ENCODE measurements at places on chromosomes 2 and 18.

DNA sequence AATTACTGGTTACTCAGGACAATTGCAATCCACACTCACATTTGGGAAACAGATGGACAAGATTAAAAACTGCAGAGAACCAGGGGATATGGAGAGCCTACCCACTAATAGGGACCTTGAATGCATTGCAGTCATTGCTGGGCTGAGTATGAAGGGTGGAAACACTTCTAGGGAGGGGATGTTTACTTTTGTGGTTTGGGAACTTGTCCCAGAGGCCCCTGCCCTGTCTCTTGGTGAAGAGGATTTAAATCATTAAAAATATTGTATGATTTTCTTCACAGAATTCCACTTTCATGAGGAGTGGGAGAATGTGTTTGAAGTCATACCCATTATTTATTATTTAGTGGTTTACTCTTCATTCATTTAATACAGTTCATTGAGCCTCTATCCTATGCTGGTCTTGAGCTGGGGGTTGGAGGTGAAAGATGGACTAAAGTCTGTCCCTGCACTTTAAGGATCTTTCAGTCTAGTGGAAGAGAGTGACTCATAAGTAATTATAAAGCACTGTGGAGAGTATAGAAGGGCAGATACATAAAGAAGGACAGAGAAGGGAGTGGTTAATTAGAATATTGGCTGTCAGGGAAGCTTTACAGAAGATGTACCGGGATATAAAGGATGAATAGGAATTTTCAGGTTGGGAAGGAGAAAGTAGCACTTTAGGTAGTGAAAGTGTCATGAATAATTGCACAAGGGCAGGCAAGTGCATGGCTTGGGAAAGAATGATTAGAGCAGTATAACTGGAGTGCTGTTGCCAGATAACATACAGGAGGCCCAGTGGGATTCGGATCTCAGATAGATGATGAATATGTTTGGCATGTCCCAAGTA is 313.4 kb downstream of the LPIN1 start:
- peaks cover 15% of the 10 kb centered on the region for H3K4me1 ChIP-seq
- H3K27me3 ChIP-seq: no peaks in the 10 kb centered on the region
- no peak overlapping the region for H3K4me3 ChIP-seq
- H3K27ac ChIP-seq: no peak overlapping the region
- no peak for DNase-seq
- peaks cover 2% of the 10 kb centered on the region for H3K36me3 ChIP-seq

GRCh38 chr2:195543902-195544894 is 112.8 kb upstream of the SLC39A10 start:
- H3K27ac ChIP-seq: no peak overlapping the region
- no peak overlapping the region for H3K4me3 ChIP-seq
- no peaks in the 10 kb centered on the region for H3K27me3 ChIP-seq
- DNase-seq: no peak
- H3K4me1 ChIP-seq: no peaks in the 10 kb centered on the region
- H3K36me3 ChIP-seq: no peaks in the 10 kb centered on the region

DNA sequence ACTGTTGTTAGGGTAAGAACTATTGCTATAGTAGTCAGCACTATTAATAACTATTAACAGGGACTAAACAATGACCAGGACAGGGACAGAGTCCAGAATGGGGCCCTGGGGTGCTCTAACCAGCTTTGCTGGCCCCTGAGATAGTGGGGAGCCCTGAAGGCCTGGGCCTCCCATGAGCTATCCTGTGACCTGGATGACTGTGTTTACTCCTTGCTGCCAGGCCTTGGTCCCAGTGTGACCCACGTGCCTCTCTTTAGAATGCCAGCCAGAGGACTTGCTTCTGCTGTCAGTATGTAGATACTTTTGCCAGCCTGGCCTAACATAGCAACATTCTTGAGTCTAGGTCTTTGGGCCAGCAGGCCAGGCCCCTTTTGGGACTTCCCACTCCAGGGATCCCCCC is 11.4 kb downstream of the CDK5R2 start:
- H3K27ac ChIP-seq: no peak overlapping the region
- H3K4me3 ChIP-seq: no peak overlapping the region
- H3K36me3 ChIP-seq: no peaks in the 10 kb centered on the region
- H3K4me1 ChIP-seq: no peaks in the 10 kb centered on the region

- no peak overlapping the region for H3K4me3 ChIP-seq
- H3K4me1 ChIP-seq: no peaks in the 10 kb centered on the region
- H3K36me3 ChIP-seq: no peaks in the 10 kb centered on the region
These were observed 652.0 kb downstream of the DCC start for GRCh38 chr18:52992041-52992440.

GRCh38 chr18:21056545-21056944 is 55.1 kb downstream of the ROCK1 start:
- no peak for DNase-seq
- H3K27me3 ChIP-seq: no peaks in the 10 kb centered on the region
- H3K4me3 ChIP-seq: no peak overlapping the region
- H3K27ac ChIP-seq: no peak overlapping the region
- H3K36me3 ChIP-seq: peaks cover 7% of the 10 kb centered on the region
- no peaks in the 10 kb centered on the region for H3K4me1 ChIP-seq

DNA sequence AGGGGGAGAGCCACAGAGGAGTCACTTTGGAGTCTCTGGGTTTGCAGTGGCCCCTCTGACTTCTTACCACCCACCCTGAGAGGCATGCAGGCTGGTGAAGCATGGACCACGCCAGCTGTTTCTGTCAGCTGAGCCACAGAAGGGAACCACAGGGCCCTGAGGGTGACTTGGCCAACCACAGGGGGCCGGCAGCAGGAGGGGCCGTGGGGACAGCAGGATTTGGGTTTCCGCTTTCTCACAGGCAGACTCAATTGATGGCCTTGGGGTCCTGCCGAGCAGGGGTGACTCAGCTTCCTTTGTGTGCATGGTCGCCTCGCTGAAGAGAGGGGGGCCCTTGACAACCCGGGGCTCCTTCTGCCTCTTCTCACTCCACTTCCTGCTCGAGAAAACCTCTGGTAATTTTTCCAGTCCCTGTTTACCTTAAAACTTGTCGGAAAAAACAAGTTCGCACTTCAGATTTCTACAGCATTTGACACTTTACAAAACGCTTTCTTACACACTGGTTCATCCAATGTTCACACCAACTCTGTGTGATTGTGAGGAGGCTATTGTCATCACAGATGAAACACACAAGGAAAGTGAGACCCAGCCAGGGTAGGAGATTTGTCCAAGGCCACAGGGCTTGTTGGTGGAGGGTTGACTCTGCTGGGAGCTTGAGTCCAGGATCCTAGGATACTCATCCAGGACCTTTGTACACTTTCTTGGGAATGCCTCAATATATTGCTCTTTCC is 311.2 kb downstream of the LPIN1 start:
- no peaks in the 10 kb centered on the region for H3K27me3 ChIP-seq
- no peak overlapping the region for H3K27ac ChIP-seq
- no peak overlapping the region for H3K4me3 ChIP-seq
- peaks cover 15% of the 10 kb centered on the region for H3K4me1 ChIP-seq
- H3K36me3 ChIP-seq: no peaks in the 10 kb centered on the region
- DNase-seq: no peak

DNA sequence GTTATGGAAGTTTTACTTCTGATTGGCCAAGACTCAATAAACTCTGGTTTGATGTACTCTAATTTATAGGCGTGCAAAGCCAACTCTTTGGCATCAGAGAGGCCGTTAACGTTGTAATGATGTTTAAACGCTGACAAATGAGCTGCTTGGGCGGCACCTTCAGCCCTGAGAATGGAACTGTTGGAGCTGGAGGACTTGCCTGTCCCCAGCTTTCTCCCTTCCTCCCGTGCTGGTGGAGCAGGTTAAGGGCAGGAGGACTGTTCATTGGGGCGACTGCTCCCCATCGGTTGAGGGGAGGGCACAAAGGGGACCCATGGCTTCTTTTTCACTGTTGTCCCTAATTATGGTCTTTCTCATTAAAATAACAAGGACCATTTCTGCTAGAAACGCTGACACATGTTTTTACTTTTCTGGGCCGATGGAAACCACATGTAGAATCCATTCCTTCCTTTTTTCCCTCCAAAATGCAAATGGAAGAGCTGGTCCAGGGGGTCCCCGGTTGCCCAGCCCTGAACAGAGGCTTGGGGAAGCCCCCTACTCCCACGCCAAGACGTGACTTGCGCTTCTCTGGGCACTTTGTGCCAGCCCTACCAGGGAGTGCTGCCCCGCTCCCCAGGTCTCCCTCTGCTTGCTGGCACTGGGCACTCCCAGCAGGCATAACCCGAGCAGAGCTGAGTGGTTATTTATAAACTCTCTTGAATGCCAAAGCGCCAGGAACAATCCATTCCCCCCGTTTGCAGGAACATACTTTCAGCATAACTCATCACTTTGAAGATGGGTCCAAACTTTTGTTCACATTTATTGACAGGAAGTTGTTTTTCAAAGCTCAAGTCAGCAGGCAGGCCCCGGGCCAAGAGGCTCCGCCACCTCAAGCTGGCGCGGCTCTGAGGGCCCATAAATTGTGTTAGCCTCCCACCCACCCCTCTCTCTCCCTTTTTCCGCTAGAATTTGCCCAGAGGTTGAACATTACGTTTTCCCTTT is 170.1 kb downstream of the ASB1 start:
- no peaks in the 10 kb centered on the region for H3K36me3 ChIP-seq
- DNase-seq: no peak
- H3K27ac ChIP-seq: no peak overlapping the region
- H3K4me1 ChIP-seq: peaks cover 10% of the 10 kb centered on the region

DNA sequence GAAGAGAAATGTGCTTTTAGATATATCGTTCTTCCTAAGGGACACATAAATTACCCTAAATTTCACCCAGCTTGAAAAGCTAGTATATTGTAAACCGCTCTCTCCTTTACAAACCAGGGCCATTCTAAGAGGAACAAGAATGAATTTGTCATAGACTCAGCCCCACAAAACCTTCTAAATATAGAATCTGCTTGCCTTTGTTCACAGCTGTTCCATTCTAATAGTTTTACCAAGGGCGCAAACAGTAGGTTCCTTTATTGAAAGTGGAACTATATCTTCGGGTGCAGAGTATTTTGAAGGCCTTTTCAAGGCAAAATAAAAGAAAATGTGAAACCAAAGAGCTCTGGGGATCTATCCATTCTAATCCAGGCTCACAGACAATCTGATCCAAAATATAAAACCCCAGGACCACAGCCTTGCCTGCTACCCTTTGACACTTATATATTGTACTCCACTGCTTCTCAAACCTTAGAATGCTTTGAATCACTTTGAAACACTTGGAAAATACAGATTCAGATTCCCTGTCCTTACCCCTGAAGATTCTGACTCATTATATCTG is 316.8 kb downstream of the PAX3 start:
- H3K36me3 ChIP-seq: peaks cover 3% of the 10 kb centered on the region
- H3K27ac ChIP-seq: peak overlapping the region; percentile 54
- H3K4me1 ChIP-seq: peaks cover 41% of the 10 kb centered on the region
- peak overlapping the region; percentile 18 for H3K4me3 ChIP-seq
- DNase-seq: no peak
- no peaks in the 10 kb centered on the region for H3K27me3 ChIP-seq

DNA sequence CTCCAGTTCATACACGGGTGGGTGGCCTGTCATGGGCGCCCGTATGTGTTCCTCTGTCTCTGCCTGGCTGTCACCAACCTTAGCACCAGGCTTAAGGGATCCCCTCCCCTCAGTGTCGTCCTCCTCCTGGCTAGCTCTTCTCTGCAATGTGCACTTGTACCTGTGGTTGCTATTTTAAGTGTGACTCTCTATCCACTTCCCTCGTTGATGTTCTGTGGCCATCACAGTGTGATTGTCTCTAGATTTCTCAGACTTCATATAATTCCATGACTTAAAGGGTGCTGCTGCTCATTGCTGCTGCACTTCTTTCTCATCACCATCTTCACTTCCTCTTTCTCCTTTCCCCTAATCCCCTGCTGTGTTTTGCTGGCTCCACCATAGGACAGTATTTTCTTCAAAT is 143.4 kb downstream of the EML6 start:
- no peak overlapping the region for H3K4me3 ChIP-seq
- no peak overlapping the region for H3K27ac ChIP-seq
- no peaks in the 10 kb centered on the region for H3K36me3 ChIP-seq
- H3K4me1 ChIP-seq: peaks cover 5% of the 10 kb centered on the region

DNA sequence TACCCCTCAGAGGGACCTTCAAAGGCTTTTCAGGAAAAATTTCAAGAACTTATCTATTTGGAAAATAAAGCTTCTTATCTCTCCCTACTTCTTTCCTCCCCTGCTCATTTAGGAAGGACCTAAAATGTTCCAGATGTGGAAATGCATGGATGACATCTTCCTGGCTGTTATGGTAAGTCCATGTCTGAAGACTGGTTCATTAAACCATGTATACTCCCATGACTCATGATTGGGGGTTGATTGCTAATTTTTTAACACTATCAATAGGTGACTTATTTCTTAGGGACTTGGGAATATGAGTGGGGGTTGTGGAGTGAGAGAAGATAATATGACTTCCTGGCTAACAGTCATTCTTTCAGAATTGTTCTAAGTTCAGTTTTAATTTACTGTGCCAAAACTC is 104.0 kb upstream of the PARD3B start:
- no peak overlapping the region for H3K27ac ChIP-seq
- H3K4me3 ChIP-seq: no peak overlapping the region
- H3K4me1 ChIP-seq: peaks cover 21% of the 10 kb centered on the region
- H3K27me3 ChIP-seq: no peaks in the 10 kb centered on the region
- DNase-seq: no peak

DNA sequence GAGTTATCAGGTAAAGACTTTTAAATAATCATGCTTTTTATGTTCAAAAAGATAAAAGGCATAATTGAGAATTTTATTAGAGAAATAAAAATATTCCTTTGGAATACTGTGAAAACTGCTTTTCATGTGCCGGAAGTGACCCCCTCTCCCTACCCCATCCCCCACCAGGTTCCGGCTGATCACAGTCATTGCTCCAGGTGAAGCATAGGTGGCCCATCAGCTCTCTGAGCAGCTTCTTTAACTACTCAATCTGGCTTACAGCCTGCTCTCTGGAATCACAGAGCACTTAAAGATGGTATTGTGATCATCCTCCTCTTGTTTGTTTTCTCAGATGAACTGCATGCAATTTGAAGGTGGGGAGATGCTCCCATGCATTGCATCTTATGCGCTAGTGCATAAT is 257.7 kb downstream of the EN1 start:
- H3K4me3 ChIP-seq: no peak overlapping the region
- no peaks in the 10 kb centered on the region for H3K4me1 ChIP-seq
- peaks cover 4% of the 10 kb centered on the region for H3K27me3 ChIP-seq
- H3K27ac ChIP-seq: no peak overlapping the region

DNA sequence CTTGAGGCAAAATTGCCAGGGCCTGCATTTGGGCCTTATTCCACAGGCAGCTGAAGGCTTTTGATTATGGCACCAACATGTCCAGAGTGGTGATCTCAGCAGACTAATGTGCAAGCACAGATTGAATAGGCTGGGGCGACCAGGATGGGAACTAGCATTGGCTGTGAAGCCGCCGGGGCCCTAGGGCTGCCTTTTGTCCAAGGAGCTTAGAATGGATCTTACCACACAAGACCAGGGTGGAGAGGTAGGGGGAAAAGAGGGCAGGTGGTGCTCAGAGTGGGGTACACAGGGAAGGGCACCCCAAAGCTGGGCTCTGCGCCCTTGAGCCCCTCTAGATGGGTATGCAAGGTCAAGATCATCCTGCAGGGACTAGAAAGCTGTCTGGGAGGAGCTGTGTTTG is 23.1 kb downstream of the PSD4 start:
- DNase-seq: no peak
- peaks cover 14% of the 10 kb centered on the region for H3K27me3 ChIP-seq
- H3K4me1 ChIP-seq: peaks cover 4% of the 10 kb centered on the region
- no peaks in the 10 kb centered on the region for H3K36me3 ChIP-seq
